ENCODE measurements at places on chromosomes 5 and 9.

- DNase-seq = no peak
Measured at GRCh38 chr5:6611334-6612256, 21.2 kb downstream of the NSUN2 start.

DNA sequence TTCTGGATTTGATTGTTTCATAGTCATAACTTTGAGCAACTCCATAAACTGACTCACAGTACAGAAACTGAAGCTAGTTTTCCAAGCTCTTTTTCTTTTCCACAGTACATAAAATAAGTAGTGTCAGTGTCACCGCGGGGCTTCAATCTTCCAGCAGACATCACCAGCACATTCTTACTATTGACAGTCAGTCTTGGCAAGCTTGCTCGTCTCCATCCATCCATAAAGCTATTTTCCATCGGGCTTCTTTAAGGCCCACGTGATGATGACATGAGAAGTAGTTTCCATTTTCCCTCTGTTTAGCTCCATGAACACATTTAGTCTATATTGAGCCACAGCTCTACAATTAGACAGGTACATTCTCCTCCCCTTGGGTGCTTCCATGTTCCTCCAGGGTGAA lies 443.4 kb downstream of the KDM4C start:
- DNase-seq = no peak

DNA sequence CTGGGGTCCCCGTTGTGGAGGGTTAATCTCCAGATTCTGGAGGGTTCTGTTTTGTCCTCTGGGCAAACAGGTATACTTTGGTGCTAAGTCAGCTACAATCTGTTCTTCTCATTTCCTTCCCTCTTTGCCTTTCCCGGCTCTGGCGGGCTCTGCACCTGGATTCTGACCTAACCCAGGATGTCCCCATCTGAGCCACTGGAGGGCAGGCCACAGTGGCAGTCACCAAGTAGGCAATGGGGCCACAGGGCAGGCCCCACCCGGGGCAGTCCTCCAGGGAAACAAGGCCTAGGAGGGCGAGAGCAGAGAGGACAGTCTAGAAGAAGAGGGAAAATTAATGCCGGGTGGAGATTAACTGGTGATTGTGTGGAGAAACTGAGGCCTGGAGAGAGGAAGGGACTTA lies 40.4 kb upstream of the HRH2 start:
- no peak for DNase-seq

GRCh38 chr9:34517185-34517584 lies 5.6 kb downstream of the ENHO start:
- DNase-seq = no peak

- DNase-seq = no peak
Measured at GRCh38 chr5:144265643-144266247, 95.1 kb downstream of the KCTD16 start.

Measured in GM19239 (cell line).